Body of pancreas (tissue), 4 donors: ENCODE measurements at places on chromosomes 12 and 14. TPM values are rescaled to one million over a fixed set of nuclear protein-coding genes. Genes with fewer than 3 reads are reported as not detected.

Gene ADAM21
- total RNA-seq, result not detected

Gene ST8SIA1
- not detected for total RNA-seq

Gene PMEL
- 2.6 TPM for total RNA-seq

Gene BATF
- total RNA-seq, result not detected

Gene TMEM30B
- 14.5 TPM for total RNA-seq

Gene RAB21
- 4.4 TPM for total RNA-seq

Gene IRAK4
- 33.7 TPM for total RNA-seq

Gene SETD3
- total RNA-seq, result 34.6 TPM

Gene GLIPR1
- total RNA-seq, result 6.3 TPM

Gene KCNA1
- total RNA-seq, result under 0.01 TPM

Gene ZBTB39
- total RNA-seq, result 3.6 TPM

Gene RND1
- not detected for total RNA-seq

Gene C12orf54
- total RNA-seq, result not detected

- H3K4me1 ChIP-seq, result peaks cover 11% of the 10 kb centered on the region
- H3K27me3 ChIP-seq, result no peaks in the 10 kb centered on the region
- no peaks in the 10 kb centered on the region for H3K36me3 ChIP-seq
Measured at GRCh38 chr12:122182887-122183587, at the start of gene LRRC43. LRRC43 (plus strand) TSS chr12:122183123; CDS start chr12:122183145, 22 bp downstream.

DNA sequence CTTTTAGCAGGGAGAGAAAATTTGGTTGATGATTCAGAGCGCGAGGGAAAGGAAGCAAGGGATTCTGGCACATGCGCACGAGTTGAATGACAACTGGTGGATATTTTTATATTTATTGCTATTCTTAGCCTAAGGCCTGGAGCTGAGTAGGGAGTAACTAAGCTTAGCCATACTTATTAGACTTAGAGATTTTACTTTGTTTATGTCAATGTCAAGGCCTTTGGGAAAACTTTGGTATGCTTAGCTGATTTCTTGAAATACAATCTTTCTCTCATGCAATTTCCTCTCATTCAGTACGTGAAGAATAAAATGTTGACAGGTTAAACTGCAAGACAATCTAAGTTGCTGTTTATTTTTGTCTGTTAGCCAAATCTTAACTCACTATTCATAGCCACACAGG, 101.1 kb downstream of the CRADD start:
- H3K27ac ChIP-seq, result peak overlapping the region; percentile 15
- no peak overlapping the region for H3K4me3 ChIP-seq
- H3K36me3 ChIP-seq, result no peaks in the 10 kb centered on the region
- H3K27me3 ChIP-seq, result no peaks in the 10 kb centered on the region
- H3K4me1 ChIP-seq, result peaks cover 12% of the 10 kb centered on the region

GRCh38 chr12:27911397-27911796, 61.1 kb downstream of the PTHLH start:
- no peaks in the 10 kb centered on the region for H3K36me3 ChIP-seq
- no peak overlapping the region for H3K27ac ChIP-seq
- no peak overlapping the region for H3K4me3 ChIP-seq
- H3K4me1 ChIP-seq, result no peaks in the 10 kb centered on the region
- H3K27me3 ChIP-seq, result no peaks in the 10 kb centered on the region
- DNase-seq, result no peak

DNA sequence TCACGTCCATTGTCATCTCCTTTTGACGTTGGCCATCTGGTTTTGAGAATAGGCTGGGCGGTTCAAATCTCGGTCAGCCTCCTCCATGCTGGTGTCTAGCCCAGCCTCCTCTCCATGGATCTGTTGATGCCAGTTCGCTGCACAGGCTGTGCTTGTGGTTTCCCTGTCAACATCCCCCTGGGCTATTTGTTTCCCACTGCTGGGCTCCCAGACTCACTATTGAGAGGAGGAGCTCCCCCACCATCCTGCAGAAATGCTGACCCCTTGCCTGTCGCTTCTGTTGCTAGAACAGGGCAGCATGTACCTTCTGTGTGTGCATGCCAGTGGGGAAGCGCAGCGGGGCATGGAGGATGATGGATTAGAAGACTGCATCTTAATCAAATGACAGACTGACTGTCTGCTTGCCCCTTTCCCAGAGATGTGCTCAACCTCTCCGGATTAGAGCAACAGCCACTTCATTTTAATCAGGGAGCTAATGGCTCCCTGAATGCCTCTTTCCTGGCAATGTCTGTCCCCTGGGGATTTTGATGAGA, 170.5 kb downstream of the TSPAN9 start:
- peaks cover 13% of the 10 kb centered on the region for H3K4me1 ChIP-seq
- H3K27ac ChIP-seq, result no peak overlapping the region
- no peak for DNase-seq
- H3K36me3 ChIP-seq, result no peaks in the 10 kb centered on the region

- DNase-seq, result no peak
- H3K4me1 ChIP-seq, result no peaks in the 10 kb centered on the region
- H3K27ac ChIP-seq, result no peak overlapping the region
Measured at GRCh38 chr14:30063746-30064145, 136.1 kb upstream of the PRKD1 start.

GRCh38 chr12:34033628-34034296, 11.5 kb downstream of the ALG10 start:
- no peak overlapping the region for H3K4me3 ChIP-seq
- H3K27ac ChIP-seq, result no peak overlapping the region
- H3K4me1 ChIP-seq, result no peaks in the 10 kb centered on the region

DNA sequence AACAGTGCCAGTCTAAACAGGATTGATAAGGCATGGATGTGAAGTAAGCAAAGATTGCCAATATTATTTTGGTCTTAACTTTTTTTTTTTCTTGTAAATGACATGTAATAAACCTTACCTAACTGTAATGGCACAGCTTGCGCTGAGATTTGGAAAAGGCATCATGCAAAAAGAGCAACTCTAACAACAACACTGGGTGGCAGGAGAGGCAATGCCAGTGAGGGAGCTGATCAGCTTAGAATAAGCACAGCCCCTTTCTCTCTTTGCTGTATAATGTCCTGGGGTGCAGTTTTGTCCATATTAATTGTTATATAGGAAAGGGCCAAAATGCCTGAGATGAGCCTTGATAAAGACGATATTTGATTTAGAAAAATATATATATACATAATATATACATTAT, 1589.7 kb upstream of the FLRT2 start:
- H3K4me3 ChIP-seq, result no peak overlapping the region
- DNase-seq, result no peak
- H3K4me1 ChIP-seq, result no peaks in the 10 kb centered on the region
- no peak overlapping the region for H3K27ac ChIP-seq
- no peaks in the 10 kb centered on the region for H3K27me3 ChIP-seq
- H3K36me3 ChIP-seq, result no peaks in the 10 kb centered on the region

DNA sequence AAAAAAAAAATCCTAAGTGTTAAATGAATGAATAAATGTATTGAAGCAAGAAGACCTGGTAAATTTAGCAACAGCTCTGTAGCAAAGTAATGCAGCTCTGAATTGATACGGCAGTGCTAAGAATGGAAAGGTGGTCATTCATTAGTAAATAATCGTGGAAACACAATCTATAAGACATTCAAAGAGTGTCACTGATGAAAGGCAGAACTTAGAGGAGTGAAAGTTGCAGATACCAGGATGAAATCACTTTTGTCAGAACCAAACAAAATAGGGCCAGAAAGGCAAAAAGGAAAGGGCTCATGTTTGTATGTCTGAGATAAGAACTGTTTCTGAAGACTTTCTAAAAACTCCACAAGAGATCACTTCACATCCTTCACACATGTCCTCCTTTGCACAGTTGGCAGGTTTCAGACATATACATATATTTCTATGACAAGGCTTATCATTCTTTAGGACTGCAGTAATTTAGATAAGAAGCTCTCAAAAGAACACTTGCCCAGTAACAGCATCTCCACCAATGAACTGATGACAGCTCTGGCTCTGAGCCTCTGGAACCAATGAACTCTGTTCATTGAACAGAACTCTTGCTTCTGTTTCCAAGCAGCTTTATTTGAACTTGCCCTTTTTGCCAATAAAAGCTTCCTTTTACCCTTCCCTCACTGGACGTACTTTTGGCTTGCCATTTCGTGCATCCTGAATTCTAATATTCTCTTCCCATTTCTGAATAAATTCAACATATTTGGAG, 4.2 kb upstream of the LRR1 start:
- H3K4me3 ChIP-seq, result no peak overlapping the region
- H3K4me1 ChIP-seq, result peaks cover 20% of the 10 kb centered on the region
- peak overlapping the region; percentile 30 for H3K27ac ChIP-seq
- no peaks in the 10 kb centered on the region for H3K36me3 ChIP-seq
- no peak for DNase-seq

- no peak overlapping the region for H3K4me3 ChIP-seq
- no peak overlapping the region for H3K27ac ChIP-seq
- H3K4me1 ChIP-seq, result peaks cover 25% of the 10 kb centered on the region
- no peaks in the 10 kb centered on the region for H3K27me3 ChIP-seq
- no peak for DNase-seq
- H3K36me3 ChIP-seq, result no peaks in the 10 kb centered on the region
Measured at GRCh38 chr12:75725521-75726111, 214.2 kb upstream of the KRR1 start.

- no peak overlapping the region for H3K27ac ChIP-seq
- DNase-seq, result no peak
- peaks cover 10% of the 10 kb centered on the region for H3K4me1 ChIP-seq
- no peaks in the 10 kb centered on the region for H3K27me3 ChIP-seq
- H3K4me3 ChIP-seq, result no peak overlapping the region
- no peaks in the 10 kb centered on the region for H3K36me3 ChIP-seq
Measured at GRCh38 chr14:71403656-71404055, 496.4 kb downstream of the PCNX1 start.

- H3K27me3 ChIP-seq, result no peaks in the 10 kb centered on the region
- H3K4me1 ChIP-seq, result peaks cover 16% of the 10 kb centered on the region
- no peak overlapping the region for H3K4me3 ChIP-seq
- H3K27ac ChIP-seq, result no peak overlapping the region
Measured at GRCh38 chr14:99517643-99518381, 36.6 kb downstream of the CCNK start.

GRCh38 chr12:71639341-71639760, 24.3 kb downstream of the ZFC3H1 start:
- no peaks in the 10 kb centered on the region for H3K27me3 ChIP-seq
- H3K36me3 ChIP-seq, result peaks cover 13% of the 10 kb centered on the region
- H3K4me1 ChIP-seq, result no peaks in the 10 kb centered on the region
- no peak for DNase-seq
- no peak overlapping the region for H3K27ac ChIP-seq

DNA sequence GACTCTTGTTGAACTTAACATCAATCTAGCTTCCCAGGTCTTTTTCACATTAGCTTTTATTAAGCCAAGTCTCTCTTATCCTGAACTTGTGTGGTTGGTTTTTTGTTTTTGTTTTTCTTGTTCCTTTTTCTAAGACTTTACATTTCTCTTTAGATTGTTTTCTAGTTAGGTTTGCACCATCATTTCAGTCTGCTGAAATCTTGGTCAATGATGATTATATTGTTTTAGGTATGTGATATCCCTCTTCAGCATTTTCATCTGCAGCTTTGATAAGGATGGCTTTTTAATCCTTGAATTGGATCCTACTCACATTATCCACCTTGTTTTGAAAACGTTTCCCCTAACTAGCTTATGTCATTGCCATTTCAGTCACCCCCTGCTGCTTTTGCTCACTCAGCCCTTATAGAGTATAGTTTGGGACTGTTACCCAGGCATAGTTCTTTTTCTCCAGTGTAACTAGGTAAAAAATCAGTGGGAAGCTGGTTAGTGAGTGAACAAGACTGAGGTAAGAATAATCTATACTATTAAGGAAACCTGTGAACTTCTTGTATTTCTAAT, 22.0 kb downstream of the YLPM1 start:
- H3K36me3 ChIP-seq, result peaks cover 5% of the 10 kb centered on the region
- H3K27me3 ChIP-seq, result no peaks in the 10 kb centered on the region
- no peak overlapping the region for H3K27ac ChIP-seq

GRCh38 chr12:113072136-113072535, 15.6 kb downstream of the DTX1 start:
- H3K4me1 ChIP-seq, result peaks cover 19% of the 10 kb centered on the region
- H3K27ac ChIP-seq, result peak overlapping the region; percentile 84
- DNase-seq, result no peak
- H3K36me3 ChIP-seq, result no peaks in the 10 kb centered on the region
- H3K4me3 ChIP-seq, result no peak overlapping the region

DNA sequence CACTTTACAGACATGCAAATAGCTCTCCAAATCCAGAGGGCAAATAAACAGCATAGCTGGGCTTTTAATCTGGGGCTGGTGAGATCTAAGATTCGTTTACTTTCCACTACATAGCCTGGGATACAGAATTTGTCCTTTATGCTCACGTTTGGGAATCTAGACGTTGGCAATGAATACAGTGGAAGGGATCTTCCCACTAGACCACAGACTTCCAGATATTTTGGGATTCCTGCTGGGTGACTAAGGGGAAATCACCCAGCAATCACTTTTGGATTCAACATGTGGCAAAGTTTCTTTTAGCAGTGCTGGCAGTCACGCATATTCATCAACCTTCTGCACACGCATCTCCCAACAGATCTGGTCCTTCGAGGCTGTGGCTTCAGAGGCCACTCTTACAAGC, 23.5 kb downstream of the APPL2 start:
- peaks cover 9% of the 10 kb centered on the region for H3K36me3 ChIP-seq
- H3K27me3 ChIP-seq, result no peaks in the 10 kb centered on the region
- H3K4me3 ChIP-seq, result no peak overlapping the region
- DNase-seq, result no peak

GRCh38 chr14:71498212-71498611, 434.0 kb upstream of the RGS6 start:
- H3K4me1 ChIP-seq, result peaks cover 13% of the 10 kb centered on the region
- DNase-seq, result no peak
- H3K27ac ChIP-seq, result no peak overlapping the region
- no peak overlapping the region for H3K4me3 ChIP-seq
- no peaks in the 10 kb centered on the region for H3K36me3 ChIP-seq

GRCh38 chr12:11578461-11578993, 70.9 kb upstream of the ETV6 start:
- no peaks in the 10 kb centered on the region for H3K36me3 ChIP-seq
- no peak overlapping the region for H3K27ac ChIP-seq
- H3K4me3 ChIP-seq, result no peak overlapping the region
- no peaks in the 10 kb centered on the region for H3K27me3 ChIP-seq

DNA sequence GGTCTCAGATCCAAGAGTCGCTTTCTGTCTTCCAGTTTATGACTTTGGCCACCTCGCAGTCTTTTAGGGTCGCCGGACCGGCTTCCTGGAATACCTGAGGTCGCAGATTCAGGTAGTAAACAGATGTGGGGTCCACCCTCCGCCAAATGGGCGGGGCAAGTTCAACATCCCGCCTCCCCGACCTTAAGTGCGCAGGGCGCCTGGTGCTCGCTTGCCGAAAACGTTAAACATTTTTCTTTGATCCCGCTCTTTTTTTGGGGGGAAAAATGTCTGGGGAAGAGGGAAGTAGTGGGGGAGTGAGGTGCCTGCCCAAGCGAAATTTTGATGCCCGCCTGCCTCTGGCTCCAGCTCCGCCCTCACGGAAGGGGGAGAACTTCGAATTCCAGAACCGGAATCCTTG, 73.9 kb upstream of the TBX5 start:
- H3K36me3 ChIP-seq, result no peaks in the 10 kb centered on the region
- no peak overlapping the region for H3K27ac ChIP-seq
- no peak for DNase-seq
- peaks cover 25% of the 10 kb centered on the region for H3K27me3 ChIP-seq
